ENCODE measurements at places on chromosomes 5 and 9.

DNA sequence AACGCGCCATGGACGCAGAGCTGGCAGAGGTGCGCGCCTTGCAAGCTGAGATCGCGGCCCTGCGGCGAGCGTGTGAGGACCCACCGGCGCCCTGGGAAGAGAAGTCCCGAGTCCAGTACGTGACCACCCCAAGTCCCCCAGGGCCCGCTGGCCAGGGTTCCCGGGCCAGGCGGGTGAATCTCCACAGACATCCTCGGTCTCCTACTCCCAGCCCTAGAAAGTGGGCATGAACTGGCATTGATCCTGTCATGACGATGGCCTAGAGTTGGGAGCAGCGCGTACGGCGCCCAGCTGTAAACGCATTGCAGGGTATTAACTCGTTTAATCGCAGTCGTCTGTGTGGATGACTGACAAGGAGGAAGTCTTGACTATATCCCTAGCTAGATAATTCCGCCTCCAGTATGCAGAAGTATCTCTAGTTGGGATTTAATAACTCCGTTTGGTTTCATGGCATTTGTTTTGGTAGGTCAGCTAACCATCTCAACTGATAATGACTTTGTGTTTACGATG, 293 bp downstream of the CENPP start:
- no peak for DNase-seq

DNA sequence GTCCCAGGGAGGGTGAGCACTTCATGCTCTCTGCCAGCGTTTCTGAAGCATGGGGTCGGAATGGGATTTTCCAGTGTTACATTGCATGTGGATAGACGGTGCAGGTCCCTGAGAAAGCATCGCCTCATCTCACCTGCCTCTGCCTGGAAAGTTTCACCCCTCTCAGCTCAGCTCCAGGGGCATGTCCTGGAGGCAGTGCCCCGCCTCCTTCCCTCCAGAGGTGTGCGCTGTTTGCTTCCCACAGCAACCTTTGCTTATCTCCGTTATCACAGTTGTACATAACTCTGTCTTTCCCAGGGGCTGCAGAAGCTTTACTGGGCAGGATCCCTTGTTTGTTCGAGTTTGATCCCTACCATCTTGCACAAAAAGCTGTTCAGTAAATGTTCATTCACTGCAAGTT, 10.7 kb upstream of the CREBRF start:
- no peak for DNase-seq

DNA sequence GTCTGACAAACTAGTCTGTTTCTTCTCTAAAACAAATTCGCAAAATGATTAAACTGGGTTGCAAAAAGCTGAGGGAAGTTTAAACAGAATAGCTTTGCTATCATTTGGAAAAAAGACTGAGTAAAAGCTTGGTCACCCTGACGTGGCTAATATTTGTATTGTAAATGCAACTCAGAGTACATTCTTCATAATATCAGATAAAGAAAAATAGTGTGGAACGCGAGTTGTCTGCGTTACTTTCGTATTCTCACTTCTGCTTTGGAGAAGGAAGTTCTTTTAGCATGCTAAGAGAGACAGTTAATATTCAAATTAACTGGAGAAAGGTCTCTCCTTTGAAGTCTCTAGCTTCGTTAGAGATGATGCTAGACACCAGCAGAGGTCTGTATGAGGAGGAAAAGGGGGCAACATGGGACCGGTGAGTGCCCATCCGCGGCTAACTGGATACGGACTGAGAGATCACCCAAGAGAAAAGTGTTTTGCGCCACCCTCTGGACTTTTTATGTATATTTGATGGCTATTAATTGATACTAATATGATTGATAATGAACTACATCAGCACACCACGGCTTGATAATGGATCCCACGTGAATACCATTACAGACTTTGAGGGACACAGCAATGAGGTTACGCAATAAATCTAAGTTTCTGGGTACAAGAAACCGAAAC, 2.9 kb upstream of the CNTRL start:
- DNase-seq = no peak

GRCh38 chr9:71897577-71897976, 13.4 kb downstream of the ABHD17B start:
- no peak for DNase-seq

- no peak for DNase-seq
These were observed 25.8 kb upstream of the UGT3A1 start for GRCh38 chr5:36017004-36017403.

GRCh38 chr5:29162297-29162696, 2031.2 kb upstream of the CDH6 start:
- DNase-seq = no peak

Measured in cortex of kidney (tissue), 1 donor.